ENCODE measurements at places on chromosomes 5 and 9.

DNA sequence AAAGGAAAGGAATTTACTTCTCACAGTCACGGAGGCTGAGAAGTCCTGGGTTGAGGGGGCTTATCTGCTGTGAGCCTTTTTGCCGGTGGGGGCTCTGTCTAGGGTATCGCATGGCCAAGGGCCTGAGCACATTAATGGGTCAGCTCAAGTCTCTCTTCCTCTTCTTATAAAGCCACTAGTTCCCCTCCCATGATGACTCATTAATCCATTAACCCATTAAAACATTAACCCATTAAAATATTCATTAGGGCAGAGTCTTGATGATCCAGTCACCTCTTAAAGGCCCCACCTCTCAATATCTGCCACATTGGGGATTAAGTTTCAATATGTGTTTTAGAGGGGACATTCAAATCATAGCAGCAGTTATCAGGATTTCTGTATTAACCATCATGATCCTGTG lies 406.3 kb downstream of the SPOCK1 start:
- DNase-seq: no peak

DNA sequence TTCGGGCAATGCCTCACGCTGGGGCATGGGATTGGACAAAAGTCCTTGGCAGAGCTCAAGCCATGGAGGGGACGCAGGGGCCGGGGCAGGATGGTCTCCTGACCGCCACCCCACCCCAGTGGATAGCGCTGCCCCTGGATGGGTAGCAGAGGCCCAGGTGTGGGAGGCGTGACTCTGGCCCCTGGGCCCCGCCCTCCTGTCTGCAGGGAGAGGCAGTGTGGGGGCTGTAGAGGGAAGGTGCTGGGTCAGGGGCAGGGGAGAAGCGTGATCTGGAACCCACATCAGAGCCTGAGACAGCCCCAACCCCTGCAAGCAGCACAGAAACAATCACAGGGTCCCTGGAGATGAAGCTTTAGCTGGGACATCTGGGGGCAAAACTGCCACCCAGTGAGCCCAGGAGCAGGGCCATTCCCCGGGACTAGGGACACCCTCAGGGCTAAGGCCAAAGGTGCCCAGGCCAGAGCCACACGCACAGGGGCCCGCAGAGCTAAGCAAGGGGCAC lies 36.2 kb downstream of the NACC2 start:
- DNase-seq: no peak

DNA sequence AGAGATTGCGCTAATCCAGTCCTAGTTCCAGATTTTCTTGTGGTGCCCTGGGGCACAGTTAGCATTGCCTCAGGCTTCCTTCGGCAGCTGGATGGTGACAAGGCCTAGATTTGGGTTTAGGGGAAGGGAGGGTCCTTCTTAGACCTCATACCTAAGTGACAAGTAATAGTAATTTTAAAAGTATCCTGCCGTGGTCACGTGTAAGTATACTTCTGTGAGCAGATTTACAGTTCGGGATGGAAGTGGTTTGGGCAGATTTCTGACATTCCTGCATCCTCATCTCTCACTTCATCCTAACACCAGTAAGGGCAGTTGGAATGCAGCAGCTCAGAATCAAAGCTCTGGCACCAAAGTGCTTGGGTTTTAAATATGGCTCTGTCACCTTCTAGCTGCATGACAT lies 71.6 kb downstream of the LRRC70 start:
- DNase-seq: no peak

GRCh38 chr5:39172593-39172992 lies 46.8 kb downstream of the FYB1 start:
- no peak for DNase-seq

DNA sequence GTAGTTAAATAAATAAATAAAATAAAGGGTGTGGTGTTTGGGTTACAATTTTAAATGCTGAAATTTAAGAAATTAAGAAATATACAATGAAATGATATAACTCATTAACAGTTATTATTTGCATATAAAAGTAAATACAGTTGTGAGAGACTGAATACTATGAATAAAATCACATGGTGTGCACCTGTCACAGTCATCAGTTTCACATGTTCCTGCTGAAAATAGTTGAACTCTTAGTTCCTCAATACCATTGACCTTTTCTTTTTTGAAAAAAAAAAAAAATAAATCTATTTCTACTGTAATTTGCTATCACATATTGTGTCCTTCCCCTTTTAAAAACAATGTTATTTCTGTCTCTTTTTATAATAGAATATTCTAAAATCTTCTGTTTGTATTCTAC lies 130.9 kb upstream of the CHD1 start:
- DNase-seq: no peak

GRCh38 chr9:37353791-37354190 lies 68.7 kb upstream of the GRHPR start:
- DNase-seq: no peak

DNA sequence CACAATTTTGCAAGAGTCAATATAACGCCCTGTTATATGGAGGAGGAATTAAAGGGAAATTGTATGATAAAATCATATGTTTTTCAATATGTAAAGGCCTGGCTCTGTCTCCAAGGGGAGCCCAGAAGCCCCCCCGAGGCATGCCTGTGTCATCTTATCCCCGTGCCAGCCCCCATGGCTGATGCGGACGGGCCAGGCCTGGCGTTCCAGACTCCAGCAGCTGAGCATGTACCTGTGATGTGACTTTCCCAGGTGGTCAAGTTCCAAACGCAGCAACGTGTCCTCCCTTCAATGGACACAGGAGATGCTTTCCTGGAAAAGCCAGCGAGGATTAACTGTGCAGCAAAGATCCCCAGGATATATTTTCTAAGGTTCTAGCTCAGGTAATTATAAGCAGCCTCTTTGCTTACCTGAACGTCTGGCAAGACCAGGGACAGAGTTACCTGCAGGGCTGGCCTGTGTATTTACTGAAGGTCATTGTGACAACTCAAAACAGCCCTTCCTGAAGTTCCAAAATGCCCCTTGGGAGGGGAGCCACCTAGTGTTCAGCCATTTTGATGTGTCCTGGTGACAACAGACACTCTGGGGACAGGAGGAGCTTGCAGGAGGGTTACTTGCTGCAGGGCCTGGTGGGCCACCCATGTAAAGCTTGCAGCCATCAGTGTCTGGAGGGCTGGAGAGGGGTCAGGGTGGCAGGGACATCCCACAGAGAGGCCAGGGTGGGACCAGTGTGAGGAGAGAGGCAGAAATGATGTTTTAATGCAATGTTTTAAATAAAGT lies 53.3 kb upstream of the RNU6ATAC start:
- no peak for DNase-seq
